ENCODE measurements at places on chromosomes 11 and 22.

DNA sequence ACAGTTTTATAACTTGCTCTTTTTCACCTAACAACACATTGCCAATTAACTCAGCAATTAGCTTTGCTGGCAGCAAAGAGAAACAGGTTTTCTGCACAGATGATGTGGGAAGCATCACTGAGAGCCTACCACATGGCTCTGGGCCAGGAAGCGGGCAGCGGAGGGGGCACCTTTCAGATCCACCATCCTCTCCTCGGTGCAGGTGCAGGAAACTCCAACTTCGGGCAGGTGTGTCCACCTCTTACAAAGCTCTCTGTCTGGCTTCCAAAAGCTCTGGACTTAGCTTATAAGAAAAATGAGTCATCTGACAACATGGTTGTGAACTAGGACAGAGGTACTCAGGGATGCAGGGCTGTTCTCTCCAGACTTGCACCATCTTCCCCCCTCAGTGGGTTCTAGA, 77.0 kb downstream of the RPS6KA4 start:
- DNase-seq, result no peak

- DNase-seq, result no peak
Measured at GRCh38 chr22:37328017-37328416, 45.7 kb downstream of the CYTH4 start.

- DNase-seq, result no peak
Measured at GRCh38 chr22:19795617-19796008, 35.0 kb downstream of the TBX1 start.

- DNase-seq, result no peak
Measured at GRCh38 chr22:17043521-17043920, 35.5 kb upstream of the GAB4 start.

DNA sequence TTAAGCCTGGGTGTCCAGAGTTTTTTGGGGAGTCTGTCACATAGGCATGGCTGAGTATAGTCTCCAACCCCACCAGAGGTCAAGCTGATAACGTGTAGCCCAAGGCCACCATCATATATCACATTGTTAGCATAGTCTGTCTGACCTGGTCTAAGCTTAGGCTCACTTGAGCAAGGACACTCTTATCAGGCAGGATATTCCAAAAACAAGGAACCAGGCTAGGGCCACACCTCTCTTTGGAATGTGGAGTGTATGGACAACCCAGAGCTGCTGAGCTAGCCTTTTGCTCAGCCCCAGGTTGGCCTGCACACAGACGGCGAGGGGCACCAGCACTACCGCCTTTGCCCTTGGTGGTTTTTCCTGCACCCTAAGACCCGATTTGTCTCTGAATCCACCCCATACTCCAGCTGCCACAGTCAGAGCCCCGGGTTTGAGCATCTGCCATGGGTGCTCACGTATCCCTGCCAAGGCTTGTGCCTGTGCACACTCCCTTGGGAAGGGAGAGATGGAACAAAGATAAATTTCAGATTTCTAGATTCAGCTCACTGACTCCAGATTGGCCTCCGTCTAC, 7.2 kb downstream of the SNAP29 start:
- no peak for DNase-seq

GRCh38 chr11:19664886-19665548, 47.6 kb upstream of the NAV2 start:
- no peak for DNase-seq

- DNase-seq, result no peak
Measured at GRCh38 chr11:60786811-60787567, 1.9 kb downstream of the MS4A10 start.

GRCh38 chr11:81899156-81899555, 834.5 kb downstream of the FAM181B start:
- DNase-seq, result no peak

DNA sequence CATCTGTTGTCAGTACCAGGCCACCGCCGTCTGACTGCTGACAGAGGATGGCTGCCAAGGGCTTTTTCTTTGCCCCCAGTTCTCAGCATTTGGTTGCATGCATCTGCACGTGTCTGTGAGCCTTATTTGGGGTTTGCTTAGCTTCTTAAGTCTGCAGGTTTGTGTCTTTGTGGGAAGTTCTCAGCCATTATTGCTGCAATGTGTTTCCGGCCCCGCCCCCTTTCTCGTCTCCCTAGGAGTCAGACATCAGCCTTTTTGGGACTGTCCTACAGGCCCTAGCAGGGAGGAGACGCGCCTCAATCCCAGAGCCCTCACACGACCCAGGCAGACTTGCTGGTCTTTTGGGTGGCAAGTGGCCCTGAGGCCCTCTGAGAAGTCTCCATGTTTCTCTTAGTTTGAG, 8.0 kb downstream of the MOB2 start:
- no peak for DNase-seq

DNA sequence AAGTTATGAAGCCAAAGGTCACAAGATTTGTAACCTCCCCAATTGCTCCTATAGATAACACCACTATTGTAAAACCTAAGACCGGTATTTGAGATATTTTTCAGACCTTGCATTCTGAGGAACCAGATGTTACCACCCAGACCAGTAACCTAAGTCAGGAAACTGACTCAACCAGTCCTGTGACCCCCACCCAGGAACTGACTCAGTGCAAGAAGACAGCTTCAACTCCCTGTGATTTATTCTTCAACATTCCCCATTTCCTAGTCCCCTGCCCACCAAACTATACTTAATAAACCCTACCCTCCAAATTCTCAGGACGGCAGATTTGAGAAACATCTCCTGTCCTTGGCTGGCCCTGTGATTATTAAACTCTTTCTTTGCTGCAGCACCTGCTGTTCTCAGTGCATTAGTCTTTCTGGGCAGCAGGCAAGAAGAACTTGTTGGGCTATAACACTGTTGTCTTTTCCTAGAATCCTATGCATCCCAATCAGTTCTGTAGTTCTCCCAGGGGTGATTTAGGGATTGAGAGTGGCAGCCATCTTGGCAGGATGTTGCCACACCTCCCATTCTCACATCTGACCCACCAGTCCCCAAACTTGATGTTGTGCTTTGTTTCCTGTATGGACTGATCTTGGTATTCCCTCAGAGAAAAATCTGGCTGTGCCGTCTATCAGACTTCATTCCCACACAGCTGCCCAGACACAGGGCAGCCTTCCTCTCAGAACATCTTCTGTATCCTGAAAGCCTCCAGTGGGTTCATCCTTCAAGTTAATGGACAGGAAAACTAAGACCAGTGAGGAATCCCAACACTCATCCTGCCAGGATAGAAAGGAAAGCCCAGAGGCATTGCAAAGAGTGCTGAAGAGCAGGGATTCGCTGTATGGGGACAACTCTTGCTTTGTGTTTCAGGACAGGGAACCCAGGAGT, 104.0 kb downstream of the PDE2A start:
- no peak for DNase-seq

DNA sequence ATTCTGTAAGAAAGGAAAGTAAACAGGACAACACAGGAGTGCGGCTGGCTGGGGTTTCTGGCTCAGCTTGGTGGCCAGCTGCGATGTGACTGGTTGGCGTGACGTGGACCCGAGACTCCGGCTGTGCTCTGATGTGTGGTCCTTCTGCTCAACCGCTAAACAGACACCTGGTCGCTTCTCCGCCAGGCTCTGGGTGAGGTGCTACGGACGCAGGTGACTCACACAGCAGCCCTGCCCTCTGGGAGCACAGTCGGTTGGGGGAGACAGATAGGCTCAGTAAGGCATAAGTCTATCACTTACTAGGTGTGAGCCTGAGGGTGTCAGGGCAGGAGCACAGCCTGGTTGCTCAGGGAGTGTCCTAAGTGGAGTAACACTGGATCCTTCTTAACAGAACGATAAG, 8.2 kb downstream of the RTL6 start:
- DNase-seq, result no peak

DNA sequence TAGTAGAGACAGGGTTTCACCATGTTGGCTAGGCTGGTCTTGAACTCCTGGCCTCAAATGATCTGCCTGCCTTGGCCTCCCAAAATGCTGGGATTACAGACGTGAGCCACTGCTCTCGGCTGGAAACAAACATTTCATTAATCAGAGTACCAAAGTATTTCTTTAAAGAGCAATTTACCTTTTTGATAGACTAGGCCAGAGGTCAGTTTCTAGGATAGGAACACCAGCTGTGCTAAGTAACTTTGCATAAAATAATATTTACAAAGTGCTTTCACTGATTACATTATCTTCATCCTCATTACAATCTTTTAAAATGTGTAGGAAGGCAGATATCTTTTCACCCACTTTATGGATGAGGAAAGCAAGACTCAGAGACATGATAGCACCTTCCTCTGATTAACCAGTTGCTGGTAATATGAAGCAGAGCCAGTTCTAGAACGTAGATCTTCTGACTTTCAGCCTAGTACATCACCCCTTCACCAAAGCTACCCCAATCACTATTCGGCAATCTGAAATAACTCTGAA, 355.2 kb downstream of the SOX6 start:
- no peak for DNase-seq

- no peak for DNase-seq
Measured at GRCh38 chr11:82763167-82763566, 29.5 kb upstream of the FAM181B start.

- DNase-seq, result no peak
Measured at GRCh38 chr11:2730272-2731129, 30.7 kb upstream of the KCNQ1OT1 start.

- no peak for DNase-seq
Measured at GRCh38 chr11:64291262-64291751, at the start of gene KCNK4. TSS of gene KCNK4 (plus strand) at chr11:64291302. CDS start at chr11:64293019, 1,717 bp downstream.

DNA sequence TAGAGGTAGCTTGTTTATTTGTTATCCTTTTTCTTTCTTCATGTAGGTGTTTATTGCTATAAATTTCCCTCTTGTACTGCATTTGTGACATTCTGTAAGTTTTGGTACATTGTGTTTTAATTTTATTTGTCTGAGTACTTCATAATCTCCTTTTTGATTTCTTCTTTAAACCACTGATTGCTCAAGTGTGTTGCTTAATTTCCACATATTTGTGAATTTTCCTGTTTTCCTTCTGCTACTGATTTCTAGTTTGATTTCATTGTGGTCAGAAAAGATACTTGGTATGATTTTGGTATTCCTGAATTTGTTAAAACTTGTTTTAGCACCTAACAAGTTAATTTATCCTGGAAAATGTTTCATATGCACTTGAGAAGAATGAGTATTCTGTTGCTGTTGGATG, 15.1 kb downstream of the OR10V1 start:
- no peak for DNase-seq

GRCh38 chr11:56841210-56841810, 92.8 kb upstream of the OR9G4 start:
- DNase-seq, result no peak

Data from NCI-H187 (cell line).